ENCODE measurements at places on chromosomes 4 and X. TPM values are rescaled to one million over a fixed set of nuclear protein-coding genes. Genes with fewer than 3 reads are reported as not detected.

PHOX2B gene
- total RNA-seq, result not detected

DNA sequence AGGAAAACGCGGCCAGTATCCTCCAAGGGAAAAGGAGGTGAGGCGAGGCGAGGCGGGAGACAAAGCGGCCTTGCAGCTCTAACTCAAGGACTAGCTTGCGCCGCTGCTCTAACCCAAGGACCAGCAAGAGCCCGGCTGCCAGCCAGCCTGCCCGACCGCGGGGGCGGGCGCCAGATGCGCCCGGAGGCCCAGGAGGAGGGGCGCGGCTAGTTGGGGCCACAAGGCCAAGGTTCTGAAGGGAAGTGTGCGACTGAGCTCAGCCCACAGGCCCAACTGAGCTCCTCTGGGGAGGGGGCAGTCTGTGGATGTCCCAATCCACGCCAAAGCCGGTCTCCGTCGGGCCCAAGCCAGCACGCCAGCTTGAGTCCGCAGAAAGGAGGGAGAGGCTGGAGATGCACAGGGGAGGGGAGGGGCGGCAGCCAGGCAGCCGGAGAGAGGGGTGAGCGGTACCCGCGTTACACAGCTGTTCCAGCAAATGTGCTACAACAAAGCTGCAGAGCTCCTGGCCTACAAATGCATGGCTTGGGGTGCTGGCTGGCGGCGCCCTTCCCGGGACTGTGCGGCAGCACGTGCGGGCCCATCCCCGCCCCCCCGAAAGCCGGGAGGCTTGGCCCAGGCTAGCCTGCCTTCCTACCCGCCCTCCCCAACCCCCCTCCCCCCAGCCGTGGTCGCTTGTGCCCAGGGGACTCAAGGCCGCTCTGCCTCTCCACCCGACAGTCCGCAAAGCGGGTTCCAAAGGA, 637 bp downstream of the AMER1 start:
- DNase-seq, result peak; percentile 79

- DNase-seq, result no peak
Measured at GRCh38 chr4:123453061-123453680, 56.6 kb downstream of the SPRY1 start.

GRCh38 chrX:22177950-22178515, 94.7 kb upstream of the CBLL2 start:
- no peak for DNase-seq

- DNase-seq, result no peak
Measured at GRCh38 chrX:68488657-68489056, 10.2 kb upstream of the YIPF6 start.

GRCh38 chrX:20294957-20295356, 28.2 kb upstream of the RPS6KA3 start:
- DNase-seq, result no peak

- DNase-seq, result peak; percentile 85
Measured at GRCh38 chrX:154396973-154397887, 947 bp upstream of the RPL10 start.

DNA sequence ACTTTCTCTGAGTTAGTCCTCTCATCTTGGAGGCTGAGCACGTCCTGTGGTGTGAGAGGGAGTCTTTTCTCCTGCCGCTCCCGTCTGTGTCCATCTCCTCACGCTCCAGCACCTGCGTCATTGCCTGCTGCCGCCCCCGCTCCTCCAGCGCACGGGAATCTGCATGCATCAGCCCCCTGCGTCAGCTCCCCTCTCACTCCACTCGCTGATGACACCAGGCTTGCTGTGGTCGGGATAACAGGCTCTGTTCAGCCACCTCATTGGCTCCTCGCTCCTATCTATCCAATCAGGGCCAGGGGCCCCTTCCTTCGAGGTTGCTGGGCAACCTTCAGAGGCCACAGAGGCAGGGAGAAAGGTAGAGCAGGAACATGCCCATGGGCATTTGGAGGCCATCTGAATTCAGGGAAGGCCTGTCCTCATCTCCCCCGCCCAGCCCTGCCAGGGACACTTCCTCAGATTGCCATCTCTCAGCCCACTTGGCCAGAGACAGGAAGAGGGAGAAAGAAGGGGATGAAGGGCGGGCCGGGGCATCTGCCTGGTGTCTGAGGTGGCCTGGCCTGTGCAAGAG, 9.3 kb downstream of the ZNF185 start:
- peak; percentile 94 for DNase-seq

Data from H7 (cell line).